ENCODE measurements at places on chromosomes 2 and 18.

- DNase-seq = no peak
These were observed 16.9 kb downstream of the MYO7B start for GRCh38 chr2:127552336-127552735.

DNA sequence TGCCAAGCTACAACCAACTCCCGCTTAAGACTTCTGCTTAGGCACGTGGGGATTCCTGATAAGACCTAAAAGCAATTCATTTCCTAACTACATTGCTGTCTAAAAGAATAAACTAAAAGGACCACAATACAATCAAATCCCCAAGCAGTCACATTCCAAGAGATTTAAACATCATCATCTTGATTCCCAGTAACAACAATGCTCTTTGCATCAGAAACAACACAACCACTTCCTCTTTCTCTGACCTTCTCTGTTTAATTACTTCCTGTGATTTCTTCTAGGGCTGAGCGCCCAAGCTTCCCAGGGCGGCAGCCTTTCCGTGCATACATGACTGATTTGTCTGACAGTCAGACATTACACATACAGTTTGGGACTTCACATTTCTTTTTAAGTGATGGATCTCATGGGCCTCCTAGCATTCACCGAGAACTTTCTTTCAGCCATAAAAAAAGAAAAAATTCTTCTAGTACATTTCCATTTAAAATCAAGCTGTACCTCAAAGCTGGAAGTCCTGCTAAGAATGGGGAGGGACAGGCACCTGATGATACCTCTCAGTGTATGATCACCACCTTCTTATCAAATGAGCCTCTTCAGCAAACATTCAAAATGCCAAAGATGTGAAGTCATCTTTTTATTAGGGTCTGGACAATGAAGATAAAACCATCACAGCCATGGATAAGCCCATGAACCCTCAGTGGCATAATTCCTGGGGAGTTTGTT lies 11.5 kb downstream of the SPRED2 start:
- no peak for DNase-seq

GRCh38 chr2:100936972-100937542 lies 65.0 kb upstream of the RPL31 start:
- DNase-seq = no peak

GRCh38 chr2:144596073-144596871 lies 76.4 kb upstream of the ZEB2 start:
- no peak for DNase-seq

DNA sequence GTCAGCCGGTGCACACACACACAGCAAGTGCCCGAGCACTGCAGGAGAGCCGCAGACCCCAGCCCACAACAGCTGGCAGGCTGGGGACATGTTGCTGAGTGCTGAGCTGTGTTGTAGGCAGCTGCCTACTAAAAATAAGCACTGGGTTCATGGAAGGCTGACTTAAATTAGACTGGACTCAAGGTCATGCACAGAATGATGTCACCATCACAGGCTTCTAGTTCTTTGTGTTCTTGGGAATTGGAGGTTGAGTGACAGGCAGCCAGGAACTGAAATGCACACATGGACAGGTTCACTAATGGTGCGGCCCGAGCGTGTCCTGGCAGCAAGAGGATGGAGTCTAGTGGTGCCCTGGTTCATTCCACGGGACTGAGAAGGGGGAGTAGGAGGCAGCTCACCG lies 71.3 kb downstream of the VWA3B start:
- DNase-seq = no peak

DNA sequence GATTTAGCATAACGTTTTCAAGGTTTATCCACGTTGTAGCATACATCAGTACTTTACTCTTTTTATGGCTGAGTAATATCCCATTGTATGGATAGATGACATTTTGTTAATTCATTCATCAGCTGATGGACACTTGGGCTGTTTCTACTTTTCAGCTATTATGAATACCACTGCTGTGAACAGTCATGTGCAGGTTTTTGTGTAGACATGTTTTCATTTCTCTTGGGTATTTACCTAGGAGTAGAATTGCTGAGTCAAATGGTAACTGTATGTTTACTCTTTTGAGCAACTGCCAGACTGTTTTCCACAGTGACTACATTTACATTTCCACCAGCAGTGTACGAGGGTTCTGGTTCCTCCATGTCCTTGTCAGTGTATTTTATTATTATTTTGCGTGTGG lies 33.9 kb downstream of the COX7A2L start:
- no peak for DNase-seq

DNA sequence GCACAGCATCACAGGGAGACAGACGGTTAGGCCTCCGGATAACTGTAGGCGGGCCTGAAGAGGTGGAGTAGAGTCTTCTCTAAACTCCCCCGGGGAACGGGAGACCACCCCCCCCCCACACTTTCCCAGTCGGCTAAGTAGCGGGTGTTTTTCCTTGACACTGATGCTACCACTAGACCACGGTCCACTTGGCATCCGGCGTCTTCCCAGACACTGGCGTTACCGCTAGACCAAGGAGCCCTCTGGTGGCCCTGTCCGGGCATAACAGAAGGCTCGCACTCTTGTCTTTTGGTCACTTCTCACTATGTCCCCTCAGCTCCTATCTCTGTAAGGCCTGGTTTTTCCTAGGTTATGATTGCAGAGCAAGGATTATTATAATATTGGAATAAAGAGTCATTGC lies 25.7 kb upstream of the NCL start:
- DNase-seq = no peak

GRCh38 chr18:24535527-24536295 lies 75.3 kb downstream of the HRH4 start:
- no peak for DNase-seq

GRCh38 chr2:10469955-10470608 lies 22.0 kb upstream of the ODC1 start:
- no peak for DNase-seq

DNA sequence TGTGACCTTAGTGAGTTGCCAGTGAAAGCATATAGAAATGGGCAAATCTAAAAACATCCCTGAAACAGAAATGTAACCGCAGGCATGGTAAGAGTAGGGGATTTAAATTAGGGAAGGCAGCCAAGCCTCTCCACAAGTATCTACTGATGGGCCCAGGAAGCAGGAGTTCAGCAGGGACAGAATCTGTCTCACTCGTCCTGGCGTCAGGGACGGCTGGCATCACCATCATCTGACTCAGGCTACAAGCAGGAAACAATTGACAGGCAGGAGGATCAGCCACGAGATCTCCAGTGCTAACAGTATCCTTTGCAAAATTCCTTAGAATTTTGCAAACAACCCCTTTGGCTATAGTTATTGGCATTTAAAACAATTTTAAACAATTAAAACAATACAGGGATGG lies 61.3 kb downstream of the SMAD4 start:
- no peak for DNase-seq

DNA sequence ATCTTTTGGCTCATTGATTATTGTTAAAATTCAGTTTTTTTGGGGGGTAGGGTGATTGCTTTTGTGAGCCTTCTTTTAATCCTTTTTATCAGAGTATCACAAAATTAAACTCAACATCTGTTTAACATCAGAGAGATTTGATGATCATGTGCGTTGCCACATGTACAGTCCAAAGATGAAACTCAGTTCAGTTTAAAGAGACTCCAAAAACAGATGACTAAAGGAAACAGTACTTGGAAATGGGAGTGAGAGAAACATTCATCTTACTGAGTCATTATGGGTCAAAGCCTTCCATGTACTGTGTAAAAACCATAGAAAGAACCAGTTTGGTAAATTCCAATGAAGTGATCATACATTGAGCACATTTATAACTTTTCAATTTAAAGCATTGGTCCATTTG lies 53.0 kb downstream of the LYPD6 start:
- DNase-seq = no peak

DNA sequence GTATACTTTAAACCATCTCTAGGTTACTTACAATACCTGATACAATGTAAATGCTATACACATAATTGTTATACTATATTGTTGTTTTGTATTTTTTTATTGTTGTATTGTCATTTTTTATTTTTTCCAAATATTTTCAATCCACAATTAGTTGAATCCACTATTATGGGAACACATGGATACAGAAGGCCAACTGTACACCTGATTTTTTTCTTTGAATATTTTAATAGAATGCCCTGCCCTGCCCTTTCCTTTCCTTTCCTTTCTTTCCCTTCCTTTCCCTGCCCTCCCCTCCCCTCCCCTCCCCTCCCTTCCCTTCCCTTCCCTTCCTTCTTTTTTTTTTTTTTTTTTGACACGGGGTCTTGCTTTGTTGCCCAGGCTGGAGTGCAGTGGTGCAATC lies 120.2 kb downstream of the SLC4A3 start:
- DNase-seq = no peak

GRCh38 chr2:96882230-96882629 lies 12.3 kb upstream of the SEMA4C start:
- no peak for DNase-seq

DNA sequence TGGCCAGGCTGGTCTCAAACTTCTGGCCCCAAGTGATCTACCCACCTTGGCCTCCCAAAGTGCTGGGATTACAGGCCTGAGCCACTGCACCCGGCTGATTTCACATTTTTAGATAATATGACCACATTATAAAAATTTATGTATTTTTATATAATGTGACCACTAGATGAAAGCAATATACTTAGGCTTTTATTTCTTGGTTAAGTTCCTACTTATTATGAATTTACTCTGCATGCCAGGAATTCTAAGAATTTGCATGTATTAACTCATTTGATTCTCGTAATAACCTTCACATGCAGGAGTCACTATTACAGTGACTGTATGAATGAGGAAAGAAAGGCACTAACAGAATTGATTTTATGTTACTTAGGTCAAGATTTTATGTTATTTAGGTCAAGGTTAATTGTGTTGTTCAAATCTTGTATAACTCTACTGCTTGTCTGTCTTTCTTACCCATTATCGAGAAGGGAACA lies 25.6 kb upstream of the CASP8 start:
- DNase-seq = no peak

DNA sequence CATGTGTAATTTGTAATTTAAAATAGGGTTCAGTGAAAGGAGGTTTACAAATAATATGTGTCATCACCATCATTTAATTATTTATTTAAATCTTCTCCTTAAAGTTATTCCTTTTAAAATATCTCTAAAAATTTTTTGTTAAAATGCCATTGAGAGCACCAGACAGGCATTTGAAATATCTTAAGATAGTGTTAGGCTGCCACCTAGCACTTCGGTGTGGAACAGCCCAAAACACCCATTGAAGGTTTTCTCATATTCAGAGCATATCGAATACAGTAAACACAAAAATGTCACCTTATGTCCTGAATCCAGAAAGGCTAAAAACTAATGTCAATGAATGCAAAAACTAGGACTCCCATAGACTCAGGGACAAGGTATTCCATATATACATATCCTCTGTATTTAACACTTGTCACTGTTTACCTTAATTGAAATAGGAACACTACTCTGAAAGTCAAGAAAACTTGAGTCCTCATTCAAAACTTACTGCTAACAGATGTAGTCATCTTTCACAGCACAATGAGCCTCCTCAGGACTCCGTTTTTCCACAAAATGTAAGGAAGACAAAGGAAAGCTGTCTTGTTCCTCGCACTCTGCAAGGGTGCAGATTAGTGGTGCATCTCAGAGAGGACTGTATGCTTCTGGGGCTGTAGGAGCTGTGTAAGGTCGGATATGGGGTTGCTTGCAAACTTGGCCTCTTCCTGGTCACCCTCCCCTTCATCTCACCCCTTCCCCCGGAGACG lies 329.5 kb downstream of the PAX3 start:
- no peak for DNase-seq

GRCh38 chr2:164746713-164747112 lies 94.9 kb downstream of the COBLL1 start:
- DNase-seq = no peak

DNA sequence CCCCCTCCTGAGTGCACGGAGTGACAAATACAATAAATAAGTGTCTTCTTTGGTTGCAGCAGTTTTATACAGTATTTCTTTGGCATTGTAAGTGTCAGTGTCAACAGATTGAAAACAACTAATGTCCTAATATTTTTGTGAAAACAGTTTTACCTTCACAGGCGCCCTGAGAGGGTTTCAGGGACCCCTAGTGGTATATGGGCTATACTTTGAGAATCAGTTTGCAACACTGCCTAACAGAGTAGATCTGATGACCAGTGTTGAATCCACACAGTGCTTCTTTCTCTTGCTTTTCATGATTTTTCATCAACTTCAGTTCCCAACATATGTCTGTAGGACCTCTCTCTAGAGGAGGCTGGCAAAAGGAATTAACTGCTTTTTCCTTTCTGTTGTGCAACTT lies 162.2 kb downstream of the PRPF40A start:
- no peak for DNase-seq

DNA sequence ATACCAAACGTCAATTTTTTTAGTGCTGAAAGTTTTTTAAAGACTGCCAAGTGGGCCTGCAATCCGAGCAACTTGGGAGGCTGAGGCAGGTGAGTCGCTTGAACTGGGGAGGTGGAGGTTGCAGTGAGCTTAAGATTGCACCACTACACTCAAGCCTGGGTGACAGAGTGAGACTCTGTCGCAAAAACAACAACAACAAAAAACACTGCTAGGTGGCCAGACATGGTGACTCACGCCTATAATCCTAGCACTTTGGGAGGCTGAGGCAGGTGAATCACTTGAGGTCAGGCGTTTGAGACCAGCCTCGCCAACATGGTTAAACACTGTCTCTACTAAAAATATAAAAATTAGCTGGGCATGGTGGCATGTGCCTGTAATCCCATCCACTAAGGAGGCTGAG lies 202.8 kb upstream of the COPS8 start:
- DNase-seq = no peak

- no peak for DNase-seq
These were observed 50.4 kb upstream of the YPEL5 start for GRCh38 chr2:30096451-30096850.

DNA sequence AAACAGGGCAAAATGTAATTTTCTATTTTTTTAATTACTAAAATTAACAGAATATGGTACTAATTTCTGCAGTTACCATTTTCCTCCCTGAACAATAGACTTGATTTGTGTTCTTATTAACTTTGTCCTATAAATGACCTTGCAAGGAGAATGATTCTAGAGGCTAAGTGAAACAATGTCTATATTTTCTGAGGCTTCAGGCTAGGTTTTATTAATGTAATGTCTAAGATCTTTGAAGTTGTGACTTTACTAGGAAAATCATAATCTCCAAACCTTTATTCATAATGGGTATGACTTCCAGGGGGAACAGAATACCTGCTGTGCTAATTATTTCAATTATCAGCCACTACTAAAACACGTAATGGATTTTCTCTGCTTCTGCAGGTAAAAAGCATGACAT lies 94.4 kb downstream of the TAF4B start:
- DNase-seq = no peak

GRCh38 chr2:172677363-172677762 lies 58.3 kb upstream of the RAPGEF4 start:
- no peak for DNase-seq
